NCI-H1048 (cell line): ENCODE measurements at places on chromosomes 13 and 19.

DNA sequence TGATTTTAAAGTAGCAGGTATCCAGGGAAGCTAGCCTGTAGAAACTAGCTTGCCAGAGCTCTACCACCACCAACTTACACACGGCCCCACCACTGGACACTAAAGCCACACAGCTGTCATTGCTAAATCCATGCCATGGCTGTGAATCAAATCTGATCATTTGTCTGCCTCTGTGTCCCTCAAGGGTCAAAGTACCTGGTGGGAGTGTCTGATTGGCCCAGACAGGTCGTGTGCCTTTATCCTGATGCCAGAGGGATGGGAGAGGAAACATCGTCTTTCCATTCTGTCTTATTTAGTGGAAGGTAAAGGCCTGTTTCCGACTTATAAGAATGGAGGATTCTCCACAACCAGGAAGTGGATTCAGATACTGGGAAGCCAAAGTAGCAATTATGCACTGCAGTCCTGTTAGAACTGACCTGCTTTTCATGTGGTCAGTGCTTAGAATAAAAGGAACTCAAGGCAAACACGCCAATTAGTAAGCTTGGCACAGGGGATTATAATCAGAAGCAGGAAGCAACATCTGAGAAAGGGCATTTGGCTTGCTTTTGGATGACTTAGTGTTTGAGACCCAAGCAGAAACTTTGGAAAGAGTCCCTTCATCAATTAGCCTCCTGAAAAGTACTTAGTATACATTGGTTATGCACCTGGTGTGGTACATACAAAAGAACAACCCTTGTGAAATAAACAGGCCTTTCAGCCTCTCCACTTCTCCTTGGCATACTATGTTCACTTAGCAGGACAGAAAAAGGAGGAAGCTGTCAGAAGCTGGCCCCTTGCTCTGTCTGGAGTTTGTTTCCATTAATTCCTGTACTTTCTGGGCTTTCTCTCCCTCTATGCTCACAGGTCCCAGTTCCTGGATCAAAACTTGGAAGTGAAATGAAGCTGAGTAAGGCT is 192.4 kb downstream of the NUFIP1 start:
- DNase-seq: no peak

DNA sequence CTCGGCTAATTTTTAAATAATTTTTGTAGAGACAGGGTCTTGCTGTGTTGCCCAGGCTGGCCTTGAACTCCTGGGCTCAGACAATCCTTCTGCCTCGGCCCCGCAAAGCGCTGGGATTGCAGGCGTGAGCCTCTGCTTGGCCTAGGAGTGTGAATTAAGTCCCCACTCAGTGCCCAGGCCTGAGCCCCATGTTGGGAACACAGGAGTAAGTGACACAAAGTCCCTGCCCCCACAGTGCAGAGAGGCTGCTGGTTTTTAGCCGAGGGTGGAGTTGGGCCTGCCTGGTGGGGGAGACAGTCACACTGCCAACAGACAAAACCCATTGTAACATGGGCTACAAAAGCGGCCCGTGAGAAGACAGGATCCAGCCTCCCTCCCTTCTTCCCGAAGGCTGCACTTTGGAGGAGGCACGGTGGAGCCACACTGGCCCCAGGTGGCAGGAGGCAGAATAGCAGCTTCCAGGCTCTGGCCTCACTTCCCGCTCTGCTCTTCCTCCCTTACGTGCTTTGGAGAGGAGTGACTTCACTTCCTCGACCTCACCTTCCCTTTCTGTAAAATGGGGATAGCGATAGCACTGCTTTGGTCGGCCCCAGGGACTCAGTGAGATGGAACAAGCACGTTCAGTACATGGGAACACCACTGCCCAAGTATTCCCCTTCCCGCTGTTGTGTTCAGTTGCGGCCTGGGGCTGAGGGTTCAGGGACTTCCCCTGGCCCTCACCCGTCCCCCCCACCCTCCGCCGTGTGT is 15.2 kb upstream of the EHD2 start:
- peak; percentile 26 for DNase-seq

GRCh38 chr13:38429916-38430315 is 80.3 kb downstream of the UFM1 start:
- DNase-seq: no peak

DNA sequence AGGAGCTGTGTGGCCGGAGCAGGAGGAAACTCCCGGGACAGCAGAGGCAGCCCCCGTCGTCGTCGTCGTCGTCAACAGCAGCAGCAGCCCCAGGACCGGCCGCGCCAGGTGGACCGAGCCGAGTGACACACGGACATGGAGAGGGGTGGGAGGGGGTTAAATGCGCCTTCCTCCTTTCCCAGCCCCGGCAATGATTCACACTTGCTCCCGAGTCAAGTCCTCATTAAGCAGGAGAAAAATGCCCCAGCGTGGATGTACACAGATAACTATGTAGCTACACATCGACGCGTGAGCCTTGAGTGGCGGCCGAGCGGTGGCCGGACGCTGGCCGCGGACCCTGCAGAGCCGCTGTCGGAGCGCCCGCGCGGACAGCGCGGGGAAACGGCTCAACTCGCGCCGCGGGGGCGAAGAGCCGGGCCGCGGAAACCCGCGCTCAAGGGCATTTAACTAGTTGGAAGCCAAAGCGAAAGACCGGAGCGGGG is 645 bp downstream of the UBL3 start:
- no peak for DNase-seq

GRCh38 chr13:94414141-94414540 is 65.3 kb downstream of the DCT start:
- no peak for DNase-seq

DNA sequence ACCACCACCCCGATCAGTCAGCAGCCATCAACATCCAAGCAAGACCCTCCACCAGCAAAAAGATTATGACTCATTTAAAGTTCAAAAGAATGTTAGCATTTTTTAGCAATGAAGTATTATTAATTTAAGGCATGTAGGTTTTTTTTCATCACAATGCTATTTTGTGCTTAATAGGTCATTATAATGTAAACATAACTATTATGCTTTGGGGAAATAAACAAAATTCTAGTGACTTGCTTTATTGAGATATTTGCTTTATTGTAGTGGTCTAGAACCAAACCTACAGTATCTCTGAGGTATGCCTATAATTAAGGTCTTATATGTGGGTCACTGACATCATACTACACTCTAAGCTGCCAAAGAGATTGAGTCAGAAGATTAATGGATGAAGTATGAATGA is 20.0 kb downstream of the KLF12 start:
- no peak for DNase-seq

GRCh38 chr13:26482451-26483197 is 74.9 kb upstream of the WASF3 start:
- peak; percentile 10 for DNase-seq

GRCh38 chr13:42832341-42833096 is 51.1 kb downstream of the FAM216B start:
- DNase-seq: no peak

- DNase-seq: no peak
Measured at GRCh38 chr19:13099073-13099999, 3.3 kb downstream of the LYL1 start.

DNA sequence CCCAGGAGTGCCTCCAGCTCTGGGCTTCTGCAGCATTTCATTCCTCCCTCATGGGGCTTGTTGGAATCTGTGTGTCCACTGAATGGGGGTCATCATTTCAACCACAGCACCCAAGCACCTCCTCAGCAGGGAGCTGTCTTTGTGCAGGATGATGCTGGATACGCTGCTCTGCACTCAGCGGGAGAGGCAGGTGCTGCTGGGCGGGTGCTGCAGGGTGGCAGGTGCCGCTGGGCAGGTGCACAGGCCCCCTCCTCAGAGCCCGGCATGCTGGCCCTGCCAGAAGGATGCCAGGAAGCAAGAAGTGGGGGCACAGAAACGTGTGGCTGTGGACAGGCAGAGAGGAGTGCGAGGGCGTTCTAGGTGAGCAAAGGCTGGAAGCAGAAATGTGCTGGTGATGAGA is 121.8 kb upstream of the VSTM2B start:
- no peak for DNase-seq

DNA sequence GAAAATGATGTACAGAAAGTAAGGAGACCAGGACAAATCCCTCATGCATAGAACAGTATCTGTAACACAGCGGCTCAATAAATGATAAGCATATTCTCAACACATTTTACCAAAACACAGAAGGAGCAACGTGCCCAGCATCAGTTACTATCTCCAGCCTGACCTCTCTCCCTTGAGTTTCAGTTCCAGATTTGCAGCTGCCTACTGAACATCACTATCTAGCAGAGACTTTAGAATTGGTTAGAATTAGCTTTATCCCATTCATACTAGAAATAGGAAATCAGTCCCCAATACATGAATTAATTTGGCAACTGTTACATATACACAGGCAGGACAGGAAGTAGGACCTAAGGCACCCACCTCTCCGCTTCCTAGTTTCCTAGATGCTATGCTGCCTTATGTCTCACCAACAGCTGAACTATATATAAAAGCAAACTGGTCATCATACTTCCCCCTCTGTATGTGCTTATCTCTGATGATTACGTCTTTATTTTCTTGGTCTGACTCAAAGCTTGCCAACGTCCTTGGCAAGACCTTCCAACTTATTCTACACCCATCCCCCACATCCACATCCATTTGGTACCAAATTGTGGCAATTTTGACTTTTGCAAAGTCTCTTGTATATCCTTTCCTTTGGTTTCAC is 61.1 kb downstream of the SACS start:
- no peak for DNase-seq
